ENCODE measurements at places on chromosomes 3 and 15.

DNA sequence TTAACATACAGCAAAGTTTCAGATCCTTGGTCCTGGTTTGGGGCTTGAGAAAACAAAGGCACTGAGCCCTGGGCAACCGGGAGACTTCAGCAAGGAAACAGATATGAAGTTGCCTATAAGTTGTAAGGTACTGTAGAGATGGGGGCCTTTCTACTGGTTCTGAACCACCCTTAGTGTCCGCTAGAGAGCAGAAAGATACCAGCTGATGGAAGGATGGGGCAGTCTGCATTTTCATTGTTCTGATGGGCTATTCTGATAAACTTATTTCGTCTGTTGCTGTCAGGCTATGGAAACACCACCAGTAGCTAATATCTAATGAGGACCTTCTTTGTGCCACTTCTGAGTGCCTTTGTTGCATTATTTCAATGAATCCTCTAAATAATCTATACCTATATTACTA, 38.7 kb downstream of the FGD5 start:
- no peak for DNase-seq

DNA sequence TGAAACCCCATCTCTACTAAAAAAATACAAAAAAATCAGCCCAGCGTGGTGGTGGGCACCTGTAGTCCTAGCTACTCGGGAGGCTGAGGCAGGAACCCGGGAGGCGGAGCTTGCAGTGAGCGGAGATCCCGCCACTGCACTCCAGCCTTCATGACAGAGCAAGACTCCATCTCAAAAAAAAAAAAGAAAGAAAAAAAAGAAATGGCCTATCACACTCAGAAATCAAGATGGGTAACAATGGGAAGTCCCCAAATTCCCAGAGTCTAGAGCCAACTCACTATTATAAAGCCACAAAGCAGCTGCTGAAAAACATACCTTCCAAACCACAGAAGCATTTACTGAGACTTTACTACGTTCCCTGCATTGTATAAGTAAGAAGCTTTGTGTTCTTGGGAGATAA, 7.5 kb downstream of the HDGFL3 start:
- no peak for DNase-seq

DNA sequence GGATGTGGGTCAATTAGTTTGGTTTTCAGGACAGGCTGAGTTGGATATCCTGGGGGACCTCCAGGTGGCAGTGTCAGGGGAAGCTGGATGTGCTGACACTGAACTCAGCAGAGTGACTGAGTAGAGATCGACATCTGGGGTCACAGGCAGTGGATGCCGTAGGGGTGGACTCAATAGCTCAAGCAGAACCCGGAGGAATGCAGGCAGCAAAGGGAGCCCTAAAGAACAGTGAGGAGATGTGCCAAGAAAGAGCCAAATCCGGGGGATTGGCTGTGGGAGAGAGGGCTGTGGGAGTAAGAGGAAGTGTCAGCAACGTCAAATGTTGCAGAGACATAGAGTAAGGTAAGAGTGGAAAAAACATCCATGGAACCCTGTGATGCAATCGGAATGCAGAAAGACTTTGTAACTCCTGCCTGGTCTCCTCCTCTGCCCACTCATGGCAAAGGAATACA, 11.6 kb downstream of the CCR5AS start:
- no peak for DNase-seq

GRCh38 chr3:109897734-109898133, 560.4 kb upstream of the DPPA4 start:
- DNase-seq, result no peak

GRCh38 chr3:142975316-142975995, 12.0 kb upstream of the PAQR9 start:
- DNase-seq, result no peak

DNA sequence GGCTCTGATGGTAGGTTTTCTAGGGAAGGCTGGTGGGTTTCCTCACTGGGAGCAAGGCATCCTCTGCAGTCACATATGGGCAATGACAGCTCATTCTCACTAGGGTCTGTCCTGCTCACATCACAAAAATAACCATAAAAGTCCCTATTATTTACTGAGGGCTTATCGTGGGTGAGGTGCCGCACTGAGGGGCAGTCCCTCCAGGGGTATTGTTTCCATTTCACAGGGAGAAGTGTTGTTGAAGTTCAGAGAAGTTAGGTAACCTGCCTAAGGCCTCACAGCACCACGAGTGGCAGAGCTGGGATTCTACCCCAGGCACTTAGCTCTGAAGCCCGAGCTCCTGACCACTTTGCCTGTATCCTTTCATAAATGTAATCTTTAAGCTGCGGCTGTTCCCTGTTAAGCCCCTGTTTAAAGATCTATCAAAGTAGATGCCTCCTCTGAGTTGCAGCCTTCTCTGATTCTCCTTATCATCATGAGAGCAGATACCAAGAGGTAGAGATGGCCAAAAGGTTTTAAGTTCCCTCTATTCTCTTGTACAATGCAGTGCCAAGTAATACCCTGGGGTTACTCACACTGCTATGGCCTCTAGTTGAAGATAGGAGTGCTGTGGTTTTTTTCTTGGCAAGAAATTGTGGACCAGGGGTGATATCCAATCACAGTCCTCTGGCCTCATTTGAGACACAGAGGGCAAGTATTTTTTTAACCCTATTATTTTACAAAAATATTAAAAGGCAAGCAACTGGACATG, 107.0 kb downstream of the RPLP1 start:
- DNase-seq, result no peak

- no peak for DNase-seq
Observed at GRCh38 chr3:128283421-128283820, 130.1 kb downstream of the EEFSEC start.

- DNase-seq, result no peak
Observed at GRCh38 chr3:106277731-106278130, 408.9 kb upstream of the CBLB start.

GRCh38 chr3:189490749-189491148, 140.4 kb upstream of the TP63 start:
- no peak for DNase-seq

DNA sequence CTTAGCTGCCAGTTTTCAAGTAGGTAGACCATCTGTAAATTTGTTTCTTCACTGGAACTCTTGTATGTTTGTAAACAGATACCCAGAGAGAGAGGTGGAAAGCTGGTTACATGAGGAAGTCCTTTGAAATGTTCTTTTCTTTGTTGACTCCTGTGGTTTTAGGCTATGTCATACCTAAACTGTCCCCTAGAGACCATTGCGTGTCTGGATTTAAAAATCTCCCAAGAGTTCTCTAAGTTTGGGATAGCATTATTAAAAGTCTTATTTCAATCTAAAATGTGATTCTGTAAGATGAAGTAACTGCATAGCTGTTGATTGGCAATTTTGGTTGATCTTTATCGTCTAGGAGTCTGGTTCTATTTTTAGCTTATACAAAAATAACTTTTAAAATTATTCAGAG, 127.2 kb downstream of the GHSR start:
- DNase-seq, result peak; percentile 45

GRCh38 chr15:62250186-62250585, 85.1 kb upstream of the C2CD4B start:
- no peak for DNase-seq

DNA sequence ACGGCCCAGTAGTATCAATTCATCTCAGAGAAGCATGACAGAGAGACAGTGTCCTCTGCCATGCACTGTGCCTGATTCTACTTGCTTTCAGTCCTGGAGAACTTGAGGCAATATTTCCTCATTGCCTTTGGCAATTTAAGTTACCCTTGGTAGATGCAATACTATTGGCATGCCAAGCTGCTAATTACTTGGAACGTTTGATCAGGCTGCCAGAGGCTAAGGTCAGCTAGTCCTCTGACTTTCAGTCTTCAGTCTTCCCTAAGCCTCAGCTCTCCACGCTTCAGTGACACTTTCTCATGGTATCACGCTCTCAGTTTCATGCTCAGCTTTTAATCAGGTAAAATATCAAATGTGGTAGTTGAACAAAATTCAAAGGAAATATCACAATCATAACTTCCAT, 13.1 kb upstream of the OSBPL11 start:
- DNase-seq, result no peak

- DNase-seq, result no peak
Observed at GRCh38 chr15:56770173-56770572, 36.9 kb upstream of the ZNF280D start.

GRCh38 chr15:35507932-35508638, 37.9 kb downstream of the DPH6 start:
- DNase-seq, result no peak

GRCh38 chr15:81466741-81467140, 92.7 kb upstream of the TMC3 start:
- DNase-seq, result no peak

DNA sequence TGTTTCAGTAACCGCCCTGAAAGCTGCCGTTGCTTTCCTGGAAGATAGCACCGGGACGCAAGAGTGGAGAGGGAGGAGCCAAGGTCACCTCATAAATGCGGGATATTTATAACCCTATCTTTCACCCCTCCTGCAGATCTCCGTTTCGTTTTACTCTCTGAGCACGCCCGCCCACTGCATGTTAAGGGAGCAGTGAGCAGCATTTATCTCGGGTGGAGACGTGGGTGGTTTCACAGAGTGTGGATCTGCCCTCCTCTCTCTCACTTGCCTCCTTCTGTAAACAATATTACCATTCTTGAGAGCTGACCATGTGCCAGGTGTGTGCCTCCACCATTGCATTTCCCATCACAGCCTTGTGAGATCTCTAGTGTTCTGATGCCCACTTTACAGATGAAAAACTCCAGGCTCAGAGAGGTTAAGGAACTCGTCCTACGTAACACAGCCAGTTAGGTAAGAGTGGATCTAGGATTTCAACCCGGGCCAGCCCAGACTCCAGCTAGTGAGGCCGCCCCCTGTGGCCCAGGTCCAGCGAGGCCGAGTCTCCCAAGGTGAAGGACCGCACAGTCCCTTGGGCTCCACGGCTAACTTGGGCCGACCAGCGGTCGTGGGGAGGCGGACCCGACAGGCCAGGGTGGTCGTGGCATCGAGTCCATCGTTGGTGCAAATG, 16.9 kb upstream of the SEMA4B start:
- DNase-seq, result peak; percentile 73

- no peak for DNase-seq
Observed at GRCh38 chr3:129101370-129102138, 20.1 kb downstream of the RAB43 start.

DNA sequence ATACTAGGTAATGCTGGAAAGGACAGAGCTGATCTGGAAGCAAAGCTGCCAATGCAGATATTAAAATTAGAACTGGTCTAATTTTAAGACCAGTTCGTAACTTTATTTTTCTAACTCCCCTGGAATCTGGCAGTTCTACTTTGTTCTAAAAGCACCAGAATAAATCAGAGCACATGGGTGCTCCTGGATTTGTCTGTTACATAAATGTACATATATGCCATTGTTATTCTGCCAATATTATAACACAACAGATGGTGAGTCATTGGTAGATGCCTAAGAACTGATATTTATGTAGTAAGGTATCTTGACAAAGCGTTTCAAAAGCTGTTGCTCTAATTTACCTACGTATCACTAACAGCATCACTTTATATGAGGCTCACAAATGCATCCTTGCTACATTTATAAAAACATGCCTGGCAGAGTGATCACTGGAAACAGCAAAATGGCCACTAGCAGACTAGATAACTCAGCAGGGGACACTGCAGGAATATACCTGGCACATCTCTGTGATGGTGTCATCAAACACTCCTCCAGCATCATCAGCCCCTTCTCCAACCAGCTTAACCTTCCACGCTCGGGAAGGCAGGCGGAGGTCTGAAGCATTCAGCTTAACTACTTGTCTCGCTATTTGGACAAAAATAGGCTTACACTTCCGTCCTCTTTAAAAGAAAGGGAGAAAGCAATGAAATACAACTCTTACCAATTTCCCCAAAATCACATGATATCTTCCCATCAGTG, 26.2 kb downstream of the FBXL22 start:
- DNase-seq, result no peak

GRCh38 chr15:83476708-83477107, 29.6 kb downstream of the SH3GL3 start:
- DNase-seq, result no peak

DNA sequence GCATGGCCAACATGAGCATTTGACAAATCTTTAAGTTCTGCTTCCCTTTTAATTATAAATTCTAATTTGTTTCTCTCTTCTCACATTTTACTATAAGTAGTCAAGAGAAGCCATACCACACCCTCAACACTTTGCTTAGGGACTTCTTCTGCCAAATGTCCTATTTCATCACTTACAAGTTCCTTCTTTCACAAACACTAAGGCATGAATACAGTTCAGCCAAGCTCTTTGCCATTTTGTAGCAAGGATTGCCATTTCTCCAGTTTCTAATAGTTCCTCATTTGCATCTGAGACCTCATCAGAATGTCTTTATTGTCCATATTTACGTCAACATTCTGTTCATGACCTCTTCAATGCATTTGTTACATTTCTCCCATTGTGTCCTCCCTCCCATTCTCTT, 29.4 kb downstream of the SLC22A14 start:
- no peak for DNase-seq

DNA sequence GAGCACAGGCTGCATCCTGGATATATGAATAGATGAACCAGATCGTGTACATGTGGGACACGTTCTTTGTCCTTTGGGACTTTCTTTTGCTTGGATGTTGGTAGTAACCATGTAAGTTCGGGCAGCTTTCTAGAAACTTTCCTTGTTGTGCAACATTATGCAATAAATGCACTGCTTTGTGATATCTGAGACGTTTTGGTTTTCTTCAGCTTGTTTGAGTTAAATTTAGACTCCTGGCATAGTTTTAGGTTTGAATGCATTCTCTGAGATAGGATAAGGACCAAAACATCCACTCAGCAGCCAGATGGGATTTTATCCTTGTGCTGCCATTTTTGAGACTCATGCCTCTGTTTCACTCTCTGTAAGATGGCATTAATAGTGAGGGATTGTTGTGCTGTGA, 158.9 kb downstream of the IGF1R start:
- DNase-seq, result no peak

- no peak for DNase-seq
Observed at GRCh38 chr3:9583792-9584191, 30.2 kb upstream of the LHFPL4 start.

DNA sequence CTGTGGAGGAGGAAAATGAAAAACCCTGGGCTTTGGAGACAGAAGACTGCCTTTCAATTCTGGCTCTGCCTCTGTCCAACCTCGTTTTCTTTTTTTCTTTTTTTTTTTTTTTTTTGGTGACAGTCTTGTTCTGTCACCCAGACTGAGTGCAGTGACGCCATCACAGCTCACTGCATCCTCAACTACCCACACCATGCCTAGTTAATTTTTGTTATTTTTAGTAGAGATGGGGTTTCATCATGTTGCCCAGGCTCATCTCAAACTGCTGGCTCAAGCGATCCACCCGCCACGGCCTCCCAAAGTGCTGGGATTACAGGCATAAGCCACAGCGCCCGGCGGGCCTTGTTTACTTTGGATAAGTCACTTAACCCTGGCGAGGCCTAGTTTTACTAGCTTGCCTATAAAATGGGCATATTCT, 66.3 kb upstream of the SLC25A26 start:
- DNase-seq, result no peak
